ENCODE measurements at places on chromosomes 7 and 10.

DNA sequence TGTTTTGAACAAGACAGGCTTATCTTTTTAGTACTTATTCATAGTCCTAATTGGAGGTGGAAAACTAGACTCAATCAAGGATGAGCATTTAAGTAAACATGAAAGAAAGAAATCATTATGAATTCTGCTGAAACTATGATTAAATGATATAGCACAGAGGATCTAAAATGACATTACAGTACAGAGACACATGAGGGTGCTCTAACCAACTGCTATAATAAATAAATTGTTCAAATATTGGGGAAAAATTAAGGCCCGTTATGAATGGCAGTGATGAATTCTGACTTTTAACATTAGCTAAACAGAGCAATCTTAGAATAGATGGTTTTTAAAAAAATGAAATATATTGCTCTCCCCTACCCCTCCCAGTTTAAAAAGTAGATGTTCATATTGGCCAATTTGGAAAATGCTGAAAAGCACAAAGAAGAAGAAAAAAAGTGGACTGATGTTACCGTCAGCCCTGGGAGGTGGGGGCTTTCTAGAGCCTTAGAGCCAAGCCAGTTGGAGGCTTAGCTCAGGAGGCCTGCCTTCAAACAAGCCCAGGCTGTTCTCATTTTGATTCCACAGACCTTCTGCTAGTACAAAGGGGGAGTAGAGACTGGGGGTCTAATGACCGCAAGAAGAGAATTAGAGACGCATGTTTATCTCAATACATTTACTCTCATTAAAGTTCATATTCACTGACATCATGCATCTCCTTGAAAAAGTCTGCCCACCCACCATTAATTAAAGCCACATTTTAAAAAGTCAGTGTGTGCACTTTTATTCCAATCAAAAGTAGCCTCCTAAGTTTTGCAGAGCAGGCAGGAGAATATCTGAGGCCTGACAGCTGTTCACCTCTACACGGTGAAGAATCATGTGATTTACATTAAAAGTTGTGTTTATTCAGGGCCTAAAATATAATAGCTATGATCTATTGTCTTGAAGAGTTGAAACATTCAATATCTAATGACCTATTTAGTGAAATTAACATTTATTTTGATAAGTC, 10.0 kb downstream of the WNT2 start:
- DNase-seq = no peak

- DNase-seq = no peak
These were observed 215.7 kb downstream of the HTR7 start for GRCh38 chr10:90642136-90642535.

DNA sequence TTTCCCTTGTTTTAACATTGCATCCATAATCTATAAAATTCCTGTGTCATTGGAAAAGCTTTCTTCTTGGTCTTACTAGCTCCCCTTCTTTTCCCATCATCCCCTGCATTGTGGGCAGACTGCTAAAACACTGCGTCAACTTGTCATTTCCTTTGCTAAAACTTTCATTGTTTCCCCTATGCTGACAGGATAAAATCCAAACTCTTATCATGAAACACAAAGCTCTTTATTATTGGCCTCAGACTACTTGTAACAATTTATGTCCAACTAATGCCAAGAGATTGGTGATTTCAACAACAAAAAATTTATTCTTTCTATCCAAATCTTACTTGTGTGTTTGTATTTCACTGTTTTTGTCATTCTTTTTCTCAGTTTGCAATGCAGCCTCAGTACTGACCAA, 339.1 kb downstream of the HGF start:
- no peak for DNase-seq

DNA sequence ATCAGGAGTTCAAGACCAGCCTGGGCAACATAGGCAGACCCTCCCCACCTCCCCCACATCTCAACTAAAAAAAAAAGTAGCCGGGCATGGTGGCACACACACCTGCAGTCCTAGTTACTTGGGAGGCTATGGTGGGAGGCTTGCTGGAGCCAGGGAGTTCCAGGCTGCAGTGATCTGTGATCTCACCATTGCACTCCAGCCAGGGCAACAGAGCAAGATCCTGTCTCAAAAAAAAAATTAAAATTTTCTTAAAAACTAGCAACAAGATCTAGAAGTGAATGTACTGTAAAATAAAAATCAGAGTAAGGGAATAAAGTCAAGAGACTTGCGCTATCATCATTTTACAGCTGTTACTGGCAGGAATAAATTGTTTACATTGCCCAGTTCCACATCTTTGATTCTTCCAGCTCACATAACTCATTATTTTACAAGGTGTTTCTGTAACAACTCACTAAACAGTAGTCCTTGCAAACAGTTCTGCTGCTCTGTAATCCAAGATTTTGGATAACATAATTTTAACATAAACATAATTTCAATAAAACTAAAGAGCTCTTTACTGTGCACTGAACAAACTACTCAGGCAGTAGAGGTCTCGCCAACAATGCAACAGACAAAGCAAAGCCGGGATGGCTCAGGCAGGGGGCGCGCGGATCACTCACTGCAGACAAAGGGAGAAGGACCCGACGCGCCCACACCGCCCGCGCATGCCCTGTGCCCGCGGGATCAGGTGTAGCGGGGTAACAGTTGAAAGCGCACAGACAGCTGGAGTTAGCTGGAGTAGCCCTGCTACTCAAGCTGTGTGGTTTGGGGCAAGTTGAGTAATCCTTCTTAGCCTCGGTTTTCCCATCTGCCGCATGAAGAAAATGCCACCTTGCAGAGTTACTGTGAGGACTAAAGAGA, 73.3 kb upstream of the NFE2L3 start:
- peak; percentile 24 for DNase-seq

DNA sequence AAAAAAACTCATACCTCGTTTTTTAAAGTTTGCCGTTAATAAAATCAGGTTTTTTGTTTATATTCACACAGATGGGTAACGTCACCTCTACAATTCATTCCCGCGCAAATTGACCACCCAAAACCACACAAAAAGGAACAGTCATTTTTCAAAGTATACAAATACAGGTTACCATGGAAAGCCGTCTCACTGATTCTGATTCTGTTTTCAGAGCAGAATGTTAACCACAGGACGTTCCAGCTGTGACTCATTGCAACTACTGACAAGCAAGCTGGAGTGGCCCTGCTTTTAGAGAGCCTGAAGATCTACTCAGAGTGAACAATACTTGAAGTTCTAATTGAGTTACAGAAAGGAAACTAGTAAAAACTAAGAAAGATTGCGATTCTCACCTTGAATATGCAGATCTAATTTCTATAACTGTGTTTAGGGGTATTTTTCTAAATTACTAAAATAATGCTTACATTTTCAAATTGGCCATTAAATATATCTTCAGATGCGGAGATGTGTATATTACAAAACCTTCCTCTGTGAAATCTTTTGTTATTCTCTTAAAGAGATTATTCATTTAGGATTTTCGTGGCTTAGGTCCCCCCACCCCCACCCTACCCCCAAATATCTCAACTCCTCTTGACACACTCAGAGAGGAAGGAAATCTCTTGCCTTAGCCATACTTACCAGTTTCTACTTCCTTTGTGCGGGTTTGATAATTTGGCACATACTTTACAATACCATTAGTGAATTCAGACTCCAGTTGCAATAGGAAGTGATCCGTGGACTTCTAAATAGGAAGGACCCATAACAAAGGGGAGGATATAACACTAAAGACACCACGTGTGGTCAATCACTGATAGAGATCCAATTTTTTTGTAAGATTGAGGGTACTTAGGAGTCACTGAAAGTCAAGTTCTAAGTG, 106.0 kb downstream of the CUBN start:
- DNase-seq = no peak

DNA sequence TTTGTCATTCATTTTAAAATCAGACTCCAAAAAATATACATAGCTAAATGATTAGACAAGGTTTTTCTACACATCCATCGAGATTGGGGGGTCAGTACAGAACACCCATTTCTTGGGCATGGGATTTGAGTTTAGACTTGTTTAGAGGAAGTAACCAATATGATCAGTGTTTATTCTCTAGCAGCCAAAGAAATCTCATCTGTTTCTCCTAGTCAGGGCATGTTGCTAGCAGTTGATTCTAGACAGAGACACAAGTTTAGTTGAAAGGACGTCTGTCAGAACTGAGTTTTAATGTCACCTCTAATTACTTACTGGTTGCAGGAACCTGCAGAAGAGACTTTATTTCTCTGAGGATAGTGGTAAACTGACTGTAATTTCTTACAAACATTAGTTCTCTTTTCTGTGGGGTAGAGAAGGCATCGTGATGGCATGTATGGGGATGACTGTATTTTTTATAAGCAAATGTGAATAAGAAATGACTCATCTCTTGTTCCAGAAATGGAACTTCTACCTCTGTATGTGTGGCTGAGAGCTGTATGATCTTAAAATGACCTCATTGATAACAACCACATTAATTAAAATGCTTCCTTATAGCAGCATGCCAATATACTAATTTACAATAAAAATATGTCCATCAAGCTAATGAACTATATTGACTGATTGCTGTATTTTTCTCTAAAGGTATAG, 30.6 kb upstream of the RHOBTB1 start:
- DNase-seq = no peak

- no peak for DNase-seq
These were observed 218.0 kb downstream of the LRMDA start for GRCh38 chr10:75649466-75649865.

DNA sequence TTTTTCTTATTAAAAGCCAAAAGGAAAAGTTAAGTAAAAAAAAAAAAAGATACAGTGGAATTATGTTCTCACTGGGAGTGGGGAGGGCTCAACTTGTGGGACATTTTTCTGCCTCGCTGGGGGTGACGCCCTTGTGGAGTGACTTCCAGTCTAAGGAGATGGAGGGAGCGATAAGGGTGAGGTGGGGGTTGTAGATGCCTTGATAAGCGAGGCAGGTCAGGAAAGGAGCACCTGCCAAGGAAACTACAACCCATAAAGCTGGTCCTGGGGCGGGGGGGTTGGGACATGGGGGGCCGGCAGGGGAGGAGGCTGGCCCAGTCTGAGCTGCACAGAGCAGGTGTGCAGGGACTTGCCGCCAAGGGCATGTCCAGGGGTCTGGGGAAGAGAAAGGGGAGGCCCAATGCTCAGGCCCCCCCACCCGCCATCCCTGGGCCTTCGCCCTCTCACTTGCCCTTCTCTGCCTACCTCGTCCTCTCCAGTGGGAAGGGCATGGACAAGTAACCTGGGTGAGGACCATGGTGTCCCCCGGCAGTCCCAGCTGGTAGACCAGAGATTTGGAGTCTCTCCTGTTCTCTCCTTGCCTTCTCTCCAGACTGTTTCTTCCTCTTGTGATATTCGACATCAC, 2.5 kb upstream of the TRPV5 start:
- no peak for DNase-seq

GRCh38 chr7:6530626-6531491, 20.4 kb downstream of the GRID2IP start:
- no peak for DNase-seq

- DNase-seq = no peak
These were observed 429.1 kb downstream of the ACTR3B start for GRCh38 chr7:153188630-153189029.

- DNase-seq = no peak
These were observed 449.1 kb upstream of the ANKRD30A start for GRCh38 chr10:36676321-36676720.

DNA sequence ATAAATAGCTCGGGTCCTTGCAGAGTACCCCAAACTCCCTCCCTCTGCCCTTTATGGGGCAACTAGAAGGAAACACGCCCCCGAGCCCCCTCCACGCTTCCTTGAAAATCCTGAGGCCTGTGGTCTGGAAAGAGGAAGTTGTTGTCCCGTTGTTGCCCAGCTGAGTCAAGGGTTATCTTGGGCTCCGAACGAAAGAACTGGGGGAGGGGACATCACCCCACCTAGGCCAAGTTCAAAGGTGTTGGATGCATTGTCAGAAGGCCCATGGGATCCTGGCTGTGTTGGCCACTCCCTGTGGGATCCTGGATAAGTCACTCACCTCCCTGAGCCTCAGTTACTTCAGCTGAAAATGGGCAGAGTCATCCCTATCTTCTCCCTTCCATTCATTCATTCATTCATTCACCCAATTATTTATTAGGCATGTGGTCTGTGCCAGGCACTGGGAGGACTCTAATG, at the start of gene CCL24:
CCL24 (minus strand) TSS at position 26 of the 456 bp plus-strand sequence. CDS start 91 bp downstream, outside the sequence.
- no peak for DNase-seq

- DNase-seq = no peak
These were observed 7.5 kb upstream of the LRRN3 start for GRCh38 chr7:111083413-111083812.

GRCh38 chr7:14834456-14834855, 68.1 kb downstream of the DGKB start:
- no peak for DNase-seq

DNA sequence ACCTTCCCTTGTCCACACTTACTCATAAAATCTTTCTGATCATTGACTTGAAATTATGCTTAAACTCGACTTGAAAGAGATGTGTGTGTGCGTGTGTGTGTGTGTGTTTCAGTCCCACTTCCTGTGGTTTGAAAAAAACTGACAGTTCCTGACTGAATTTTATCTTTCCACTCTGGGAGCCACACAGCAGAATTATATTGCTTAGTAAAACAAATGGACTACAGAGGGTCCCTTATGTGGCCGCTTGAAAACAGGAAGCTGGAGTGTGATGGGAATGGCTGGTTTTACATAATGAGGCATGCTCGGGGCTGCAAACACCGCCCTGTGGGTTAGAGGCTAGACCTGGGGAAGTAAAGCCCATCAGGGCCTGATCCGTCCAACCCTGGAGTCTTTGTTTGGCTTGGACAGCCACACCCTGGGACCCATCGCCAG, 54.8 kb downstream of the LYZL1 start:
- no peak for DNase-seq

DNA sequence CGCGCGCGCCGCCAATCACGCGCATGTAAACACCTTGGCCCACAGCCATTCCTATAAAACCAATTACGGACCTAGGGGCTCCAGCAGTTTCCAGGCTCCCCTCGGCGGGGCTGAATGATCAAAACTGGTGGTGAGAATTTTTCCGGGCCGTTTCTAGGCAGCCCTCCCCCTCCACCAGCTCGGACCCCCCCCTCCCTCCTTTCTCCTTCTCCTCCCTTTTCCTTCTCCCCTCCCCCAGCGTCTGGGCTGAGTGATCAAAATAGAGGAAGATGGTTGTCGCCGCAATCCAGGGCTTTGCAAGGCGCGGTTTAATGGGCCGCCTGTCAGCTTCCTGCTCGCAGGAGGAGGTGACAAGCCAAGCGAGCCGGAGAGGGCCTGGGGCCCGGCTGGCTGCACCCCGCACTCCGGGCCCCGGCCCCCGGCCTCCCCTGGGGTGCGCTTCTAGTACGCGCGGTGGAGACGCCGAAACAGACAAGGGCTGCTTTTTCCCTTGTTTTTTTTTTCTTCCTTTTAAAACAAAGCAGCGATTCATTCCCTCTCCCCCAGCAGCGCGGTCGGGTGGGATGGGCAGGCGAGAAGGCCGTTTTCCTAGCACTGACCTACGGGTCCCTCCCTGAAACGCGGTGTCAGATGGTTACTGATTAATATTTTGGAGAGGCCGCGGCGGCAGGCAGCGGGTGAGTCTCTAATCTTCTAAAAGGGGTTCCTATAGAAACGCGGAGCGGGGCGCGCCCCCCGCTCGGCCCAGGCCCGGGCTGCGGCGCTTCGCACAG, 528 bp upstream of the TNRC18 start:
- DNase-seq = peak; percentile 92

GRCh38 chr10:128963211-128964099, 503.6 kb upstream of the MGMT start:
- no peak for DNase-seq

GRCh38 chr7:147418966-147419365, 1171.6 kb upstream of the C7orf33 start:
- DNase-seq = no peak

GRCh38 chr10:4981722-4982471, 18.7 kb downstream of the AKR1C1 start:
- DNase-seq = no peak

- DNase-seq = no peak
These were observed 423.4 kb upstream of the DPP6 start for GRCh38 chr7:153628825-153629224.
